Kasumi-1 (cell line): ENCODE measurements at places on chromosomes 1 and 21.

GRCh38 chr1:114833421-114833820 lies 21.2 kb upstream of the SYCP1 start:
- no peak for DNase-seq

- no peak for DNase-seq
Observed at GRCh38 chr1:226433341-226433720, 25.4 kb upstream of the PARP1 start.

DNA sequence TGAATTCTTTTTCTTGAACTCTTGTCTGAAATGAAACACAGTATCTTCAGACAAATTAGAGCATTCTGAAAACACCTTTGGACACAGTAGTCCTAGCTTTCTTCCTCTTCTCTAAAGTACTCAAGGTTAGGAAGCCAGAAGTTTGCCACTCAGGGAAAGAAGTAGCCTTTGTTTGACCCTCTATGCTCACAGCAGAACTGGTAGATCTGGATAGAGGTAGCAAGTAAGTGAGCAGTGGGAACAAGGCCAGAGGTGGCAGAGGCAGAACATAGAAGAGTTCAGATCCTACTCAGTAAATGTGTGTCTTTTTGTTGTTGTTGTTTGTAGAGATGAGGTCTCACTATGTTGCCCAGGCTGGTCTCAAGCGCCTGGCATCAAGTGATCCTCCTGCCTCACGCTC lies 7.4 kb upstream of the PIGR start:
- no peak for DNase-seq

GRCh38 chr1:221418346-221418745 lies 323.5 kb downstream of the DUSP10 start:
- DNase-seq = no peak

GRCh38 chr1:208803011-208803811 lies 559.0 kb upstream of the PLXNA2 start:
- DNase-seq = no peak

GRCh38 chr1:163196449-163196787 lies 6.3 kb downstream of the RGS5 start:
- no peak for DNase-seq

- DNase-seq = no peak
Observed at GRCh38 chr1:179575497-179576314, at the start of gene NPHS2. Gene NPHS2 (minus strand): TSS chr1:179575948. CDS start chr1:179575864, 84 bp downstream.

DNA sequence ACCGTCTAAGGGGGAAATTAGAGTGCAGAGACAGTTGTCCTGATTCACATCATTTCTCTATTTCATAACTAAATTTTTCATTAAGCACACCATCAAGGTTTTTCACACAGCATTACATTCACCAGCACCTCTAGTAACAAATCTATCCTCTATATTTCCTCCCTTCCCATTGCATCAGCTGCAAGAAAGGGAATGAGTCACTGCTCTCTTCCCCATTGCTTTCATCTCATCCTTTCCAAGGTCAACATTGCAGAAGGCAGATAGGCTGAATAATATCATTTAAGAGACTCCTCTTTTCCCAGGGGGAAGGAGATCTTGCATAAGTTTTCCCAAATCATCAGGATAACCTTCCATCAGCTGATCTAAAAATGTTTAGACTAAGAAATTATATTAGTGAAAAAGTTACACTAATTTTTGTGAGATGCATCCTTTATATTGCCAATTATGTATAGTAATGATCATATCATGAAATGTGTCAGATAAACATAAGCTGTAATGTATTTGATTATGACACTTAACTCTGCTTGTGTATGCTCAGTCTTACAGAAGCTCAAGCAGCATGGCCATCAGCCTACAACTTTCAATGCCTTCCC lies 4.3 kb downstream of the INTS7 start:
- no peak for DNase-seq
